Kidney (tissue), 22 donors: ENCODE measurements at places on chromosomes 3 and 15.
A peak's percentile ranks its signal among the peaks of the same experiment; 100 is the strongest.

- no peak for DNase-seq
Measured at GRCh38 chr15:88504445-88504844, 36.9 kb downstream of the MRPS11 start.

- DNase-seq: no peak
Measured at GRCh38 chr15:100918690-100919480, at the start of gene LRRK1. Gene LRRK1, plus strand, starts transcription at chr15:100919357. Its CDS starts 5,276 bp downstream, at chr15:100924633.

GRCh38 chr15:62841891-62842559 is 200.5 kb upstream of the TPM1 start:
- DNase-seq: no peak

- no peak for DNase-seq
Measured at GRCh38 chr3:107861422-107861821, 229.4 kb downstream of the CD47 start.

GRCh38 chr3:4321732-4322131 is 18.6 kb downstream of the SETMAR start:
- no peak for DNase-seq

DNA sequence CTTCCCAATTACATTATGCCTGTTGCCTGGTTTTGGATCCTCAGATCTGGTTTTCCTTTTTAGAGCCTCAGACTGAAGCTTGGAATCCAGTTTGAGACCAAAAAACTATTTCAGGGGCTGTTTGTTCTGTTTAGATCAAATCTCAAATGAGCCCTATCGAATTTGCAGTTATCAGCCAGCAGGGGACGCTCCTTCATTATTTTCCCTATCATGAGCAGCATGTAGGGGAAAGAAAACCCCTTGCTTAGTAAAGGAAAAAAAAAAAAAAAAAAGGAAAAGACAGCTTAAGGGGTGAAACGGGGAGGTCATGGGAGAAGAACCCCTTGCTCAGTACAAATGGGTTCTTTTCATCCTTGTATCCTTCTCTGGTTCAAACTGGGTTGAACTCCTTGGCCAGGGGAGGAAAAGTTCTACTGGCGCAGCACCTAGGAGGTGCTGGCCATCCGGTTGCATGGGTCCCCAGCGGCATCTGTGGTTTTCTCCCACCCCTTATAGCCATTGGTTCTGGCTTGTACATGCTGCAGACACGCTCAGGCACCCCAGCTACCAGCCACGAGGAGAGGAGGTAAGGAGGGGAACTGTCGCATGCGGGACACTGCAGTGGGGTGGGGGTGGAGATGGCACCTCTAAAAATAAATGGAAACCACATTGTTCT is 1375.1 kb upstream of the ALCAM start:
- no peak for DNase-seq

- DNase-seq: no peak
Measured at GRCh38 chr3:130299531-130299930, 45.9 kb upstream of the COL6A5 start.

- no peak for DNase-seq
Measured at GRCh38 chr15:62417439-62417838, 252.4 kb upstream of the C2CD4B start.

- peak; percentile 30 for DNase-seq
Measured at GRCh38 chr3:48268936-48269561, 28.1 kb downstream of the ZNF589 start.

DNA sequence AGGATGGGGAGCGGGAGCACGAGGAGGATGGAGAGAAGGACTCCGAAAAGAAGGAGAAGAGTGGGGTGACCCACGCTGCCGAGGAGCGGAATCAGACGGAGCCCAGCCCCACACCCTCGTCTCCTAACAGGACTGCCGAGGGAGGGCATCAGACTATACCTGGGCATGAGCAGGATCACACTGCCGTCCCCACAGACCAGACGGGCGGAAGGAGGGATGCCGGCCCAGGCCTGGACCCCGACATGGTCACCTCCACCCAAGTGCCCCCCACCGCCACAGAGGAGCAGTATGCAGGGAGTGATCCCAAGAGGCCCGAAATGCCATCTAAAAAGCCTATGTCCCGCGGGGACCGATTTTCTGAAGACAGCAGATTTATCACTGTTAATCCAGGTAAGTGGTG is 169.8 kb downstream of the FEZF2 start:
- DNase-seq: no peak

GRCh38 chr3:98827221-98827920 is 64.2 kb downstream of the ST3GAL6 start:
- no peak for DNase-seq

- DNase-seq: no peak
Measured at GRCh38 chr3:191253089-191253799, 54.2 kb downstream of the OSTN start.

GRCh38 chr3:62587579-62588031 is 214.3 kb upstream of the FEZF2 start:
- no peak for DNase-seq

- no peak for DNase-seq
Measured at GRCh38 chr15:33089165-33089877, 105.2 kb downstream of the FMN1 start.

GRCh38 chr3:72451841-72452240 is 396.4 kb downstream of the SHQ1 start:
- no peak for DNase-seq

GRCh38 chr15:43749690-43750345 is 3.6 kb downstream of the PDIA3 start:
- no peak for DNase-seq

DNA sequence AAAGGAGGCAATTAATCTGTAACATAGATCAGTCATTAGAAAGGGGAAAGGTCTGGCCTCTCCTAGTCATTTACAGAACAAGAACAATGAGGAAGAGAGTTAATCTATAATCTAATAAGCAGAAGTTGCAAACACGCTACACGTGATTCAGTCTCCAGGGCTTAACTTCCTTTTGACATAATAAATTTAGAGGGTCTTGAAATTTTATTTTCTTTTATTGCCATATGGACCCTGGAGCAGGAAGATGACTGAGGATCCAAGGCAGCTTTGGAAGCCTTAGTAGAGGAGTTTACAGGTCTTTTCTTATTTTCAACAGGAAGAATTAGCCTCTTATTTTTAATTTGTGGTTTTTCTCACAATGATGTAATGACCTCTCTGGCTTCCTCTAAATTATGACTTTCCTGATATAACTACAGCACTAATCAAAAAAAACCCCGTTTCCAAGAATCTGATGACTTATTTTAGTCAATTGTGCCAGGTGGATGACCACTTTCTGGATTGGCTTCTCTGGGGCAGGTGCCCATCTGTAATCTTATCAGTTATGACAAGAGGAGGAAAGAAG is 32.2 kb downstream of the ADGRG7 start:
- peak; percentile 16 for DNase-seq

GRCh38 chr3:78506581-78507195 is 1261.1 kb downstream of the ROBO1 start:
- peak; percentile 24 for DNase-seq

- no peak for DNase-seq
Measured at GRCh38 chr15:39127151-39127790, 453.6 kb upstream of the THBS1 start.

GRCh38 chr3:2544718-2545117 is 446.1 kb downstream of the CNTN4 start:
- DNase-seq: no peak

DNA sequence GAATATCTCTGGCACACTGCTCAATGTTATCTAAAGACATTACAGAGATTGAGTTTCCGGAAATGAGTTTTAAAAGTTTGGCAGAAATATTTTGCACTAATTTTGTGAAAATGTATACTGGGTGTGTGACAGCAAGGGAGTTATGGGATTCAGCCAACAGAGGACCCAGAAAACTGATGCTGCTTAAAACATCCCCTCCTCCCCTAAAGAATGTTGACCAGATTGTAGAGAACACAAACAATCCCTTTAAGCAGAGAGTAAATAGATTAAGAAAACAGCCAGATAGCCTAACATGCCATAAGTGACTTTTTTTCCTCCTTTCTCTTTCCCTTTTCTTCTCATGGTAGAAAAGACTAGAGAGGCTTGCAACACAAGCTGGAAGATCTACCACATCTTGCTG is 928.0 kb upstream of the ALCAM start:
- DNase-seq: no peak

DNA sequence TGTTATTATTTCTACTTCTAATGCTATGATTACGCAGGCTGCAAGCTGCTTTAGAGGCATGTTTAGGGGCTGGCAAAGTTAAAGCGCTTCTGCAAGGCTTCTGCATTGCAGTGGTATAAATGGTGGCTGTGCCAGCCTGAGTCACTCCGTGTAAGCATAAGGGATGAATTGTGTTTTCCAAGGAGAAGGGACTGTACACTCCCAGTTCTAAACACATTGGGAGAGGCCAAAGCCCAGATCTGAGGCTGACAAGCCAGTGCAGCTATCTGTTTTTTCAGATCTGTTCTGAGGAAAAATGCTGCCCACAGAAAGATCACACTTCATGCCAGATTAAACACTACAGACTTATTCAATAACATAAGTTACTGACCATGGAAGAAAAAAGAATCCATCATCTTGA is 83.8 kb downstream of the PRICKLE2 start:
- DNase-seq: no peak

DNA sequence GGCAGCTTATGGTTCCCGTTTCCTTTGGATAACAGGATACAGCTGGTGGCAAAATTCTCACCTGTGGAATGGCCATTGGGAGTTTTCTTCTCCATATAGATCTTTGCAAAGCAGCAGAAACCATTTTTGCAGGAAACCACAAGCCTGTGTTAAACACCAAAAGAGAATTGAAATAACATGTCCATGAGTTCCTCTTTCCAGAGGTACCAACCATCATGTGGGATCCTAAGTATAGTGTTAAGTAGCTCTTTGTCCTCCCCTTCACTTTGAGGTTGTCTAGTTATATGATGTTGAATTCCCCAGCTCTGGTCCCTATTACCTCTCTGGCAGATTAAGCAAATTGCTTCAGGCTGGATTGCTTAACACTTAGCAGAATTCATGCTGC is 94.9 kb downstream of the AKAP13 start:
- peak; percentile 57 for DNase-seq

DNA sequence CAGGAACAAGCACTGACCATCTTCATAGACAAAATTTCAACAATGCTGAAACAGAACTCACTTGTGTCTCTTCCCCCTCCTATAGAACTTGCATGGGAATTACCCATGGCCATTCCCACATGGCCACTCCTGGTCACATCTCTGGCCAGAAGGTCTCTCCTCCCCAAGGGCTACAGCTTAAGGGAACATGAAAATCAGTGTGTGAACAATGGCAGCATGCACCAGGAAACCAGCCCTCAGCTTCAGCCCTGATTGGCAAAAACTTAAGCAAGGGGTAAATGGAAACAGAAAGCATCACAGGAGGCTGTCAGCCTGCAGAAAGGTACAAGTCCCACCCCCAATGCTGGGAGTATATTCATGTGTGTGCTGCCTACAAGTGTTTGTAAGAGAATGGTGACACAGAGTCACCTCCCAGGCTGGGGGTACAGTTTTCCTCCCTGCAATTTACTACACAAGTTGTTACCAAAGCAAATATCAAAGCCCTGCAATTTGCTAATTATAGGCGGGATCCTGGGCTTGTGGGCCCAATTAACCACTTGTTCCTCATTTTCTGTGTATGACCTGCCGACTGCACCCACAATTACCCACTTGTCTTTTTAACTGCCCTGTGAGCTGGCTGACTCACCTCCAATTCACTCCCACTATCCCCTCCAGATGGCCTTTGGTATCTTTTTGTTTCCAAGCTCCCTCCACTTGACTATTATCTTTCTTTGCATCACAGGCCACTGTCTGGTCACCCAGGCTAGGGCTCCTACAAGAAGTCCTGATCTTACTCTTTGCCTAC is 84.4 kb upstream of the HES1 start:
- DNase-seq: no peak

DNA sequence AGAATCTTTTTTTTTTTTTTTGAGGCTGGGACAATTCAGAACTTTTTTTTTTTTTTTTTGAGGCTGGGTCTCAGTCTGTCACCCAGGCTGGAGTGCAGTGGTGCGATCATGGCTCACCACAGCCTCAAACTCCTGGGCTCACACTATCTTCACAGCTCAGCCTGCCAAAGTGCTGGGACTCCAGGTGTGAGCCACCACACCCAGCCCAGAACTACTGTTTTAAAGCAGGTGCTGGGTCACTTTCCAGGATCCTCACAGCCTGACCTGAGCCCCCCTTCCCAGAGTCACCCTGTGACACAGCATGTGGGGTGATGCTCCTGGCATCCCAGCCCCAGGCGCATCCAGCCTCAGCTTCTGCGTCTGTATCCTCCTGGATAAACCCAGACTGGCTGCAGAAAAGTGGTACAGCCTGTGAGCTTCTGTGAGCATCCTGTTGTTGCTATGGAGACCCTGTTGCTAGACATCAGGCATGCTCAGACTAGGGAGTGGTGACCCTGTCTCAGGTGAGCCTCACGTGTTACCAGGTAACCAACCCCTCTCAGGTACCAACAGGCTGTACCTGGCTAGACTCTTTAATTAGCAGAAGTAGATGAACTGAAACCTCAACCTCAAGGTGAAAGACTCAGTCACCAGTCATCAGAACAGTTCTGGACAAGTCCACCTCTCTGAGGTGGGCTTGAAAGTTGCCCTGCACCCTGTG is 15.0 kb downstream of the KLF13 start:
- no peak for DNase-seq

- DNase-seq: no peak
Measured at GRCh38 chr3:155462672-155463071, 169.2 kb upstream of the STRIT1 start.

DNA sequence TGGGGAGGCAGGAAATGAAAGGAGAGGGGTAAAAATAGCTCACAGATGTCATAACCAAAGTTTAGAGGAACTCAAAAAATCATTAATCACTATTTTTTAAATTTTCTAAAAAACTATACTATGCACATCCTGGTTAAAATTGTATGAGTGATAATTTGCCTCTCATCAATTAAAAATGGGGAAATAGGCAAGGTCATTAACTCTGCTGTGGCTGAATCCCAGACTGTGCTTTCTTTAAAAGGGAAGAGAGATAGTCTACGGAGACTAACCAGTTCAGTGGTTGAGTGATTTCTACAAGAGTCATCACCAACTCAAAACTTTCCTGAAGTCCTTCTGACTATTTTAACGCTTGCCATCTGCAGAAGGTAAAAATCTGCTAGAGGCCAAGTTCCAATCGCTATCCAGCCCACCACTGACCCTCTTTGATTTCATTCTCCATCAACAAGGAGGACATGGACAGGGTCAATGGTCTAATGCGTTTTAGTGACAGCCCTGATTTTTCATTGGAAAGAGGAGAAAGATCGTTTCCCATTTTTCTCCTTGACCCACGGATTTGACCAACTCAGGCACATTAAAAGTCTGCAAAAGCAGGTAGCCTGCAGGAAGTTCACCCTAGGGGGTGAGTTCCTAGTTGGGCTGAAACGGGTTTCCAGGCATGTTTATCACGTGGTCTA is 850 bp downstream of the SUCLG2 start:
- DNase-seq: no peak
